ENCODE measurements at places on chromosomes 12 and 14.

- DNase-seq, result peak; percentile 50
These were observed 938 bp upstream of the MAX start for GRCh38 chr14:65103150-65103760.

- DNase-seq, result no peak
These were observed 2.1 kb upstream of the B4GALNT3 start for GRCh38 chr12:457676-458075.

- DNase-seq, result peak; percentile 55
These were observed 69.6 kb upstream of the SLCO1C1 start for GRCh38 chr12:20625531-20625930.

DNA sequence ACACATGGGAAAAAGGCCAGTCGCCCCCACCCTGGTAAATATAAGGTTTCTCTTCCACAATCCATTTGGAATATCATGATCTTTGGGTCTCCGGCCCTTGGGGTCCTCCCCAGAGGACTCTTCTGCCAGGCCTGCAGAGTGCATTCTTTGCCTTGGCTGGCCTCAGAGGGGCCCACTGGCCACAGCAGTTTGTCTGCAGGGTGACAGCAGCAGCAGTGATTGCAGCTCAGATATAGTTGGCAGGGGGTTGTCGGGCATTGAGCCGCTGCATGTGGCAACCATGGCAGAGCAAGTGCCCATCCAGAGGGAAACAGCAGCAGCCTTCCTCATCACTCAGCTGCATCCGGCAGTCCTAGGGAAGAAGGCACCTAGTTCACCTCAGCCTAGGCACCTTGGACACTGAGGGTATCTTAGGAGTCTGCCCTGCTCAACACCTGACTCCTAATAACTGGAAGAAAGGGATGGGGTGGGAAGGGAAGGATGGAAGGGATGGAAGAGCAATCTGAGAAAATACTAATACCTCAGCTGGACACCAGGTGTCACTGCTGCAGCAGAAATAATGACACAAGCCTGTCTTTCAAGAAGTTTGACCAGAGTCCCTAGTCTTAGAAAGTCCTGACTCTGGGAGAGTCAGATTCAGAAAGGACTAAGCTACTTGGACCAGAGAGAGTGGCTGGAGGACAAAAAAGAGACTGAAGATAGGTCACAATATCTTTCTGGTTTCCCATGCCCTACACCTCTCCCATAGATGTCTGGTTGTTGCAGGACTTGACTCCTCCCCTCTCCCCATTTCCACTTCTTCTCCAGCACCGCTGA lies 8.9 kb downstream of the AJUBA start:
- peak; percentile 74 for DNase-seq

DNA sequence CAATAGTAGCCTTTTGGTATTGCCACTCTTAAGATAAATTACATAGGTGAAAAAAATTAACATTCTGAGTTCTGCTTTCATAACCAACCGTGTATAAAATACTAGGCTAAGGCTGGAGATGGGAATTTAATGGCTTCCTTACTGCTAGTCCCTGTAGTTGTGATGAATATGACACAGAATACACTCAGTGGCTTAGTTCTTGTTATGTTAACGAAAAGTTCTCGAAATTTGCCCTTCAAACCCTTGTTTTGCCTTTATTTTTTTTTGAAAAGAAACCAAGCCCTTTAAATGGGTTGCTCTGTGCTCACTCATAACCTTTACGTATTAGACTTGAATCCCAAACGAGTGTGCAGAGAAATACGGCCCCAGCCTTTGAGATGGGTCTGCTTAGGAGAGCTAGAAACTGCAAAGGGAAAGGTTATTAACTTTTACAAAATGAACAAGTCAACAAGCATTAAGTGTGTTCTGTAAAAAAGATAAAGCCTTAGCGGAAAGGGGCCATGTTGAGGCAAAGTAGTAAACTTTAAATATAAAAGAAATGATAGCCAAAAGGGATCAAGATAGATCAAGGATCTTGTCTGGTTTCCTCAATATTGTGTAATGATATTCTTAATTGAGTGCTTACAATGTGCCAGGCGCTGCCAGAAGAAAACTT lies 1.7 kb downstream of the NUDT4 start:
- no peak for DNase-seq

DNA sequence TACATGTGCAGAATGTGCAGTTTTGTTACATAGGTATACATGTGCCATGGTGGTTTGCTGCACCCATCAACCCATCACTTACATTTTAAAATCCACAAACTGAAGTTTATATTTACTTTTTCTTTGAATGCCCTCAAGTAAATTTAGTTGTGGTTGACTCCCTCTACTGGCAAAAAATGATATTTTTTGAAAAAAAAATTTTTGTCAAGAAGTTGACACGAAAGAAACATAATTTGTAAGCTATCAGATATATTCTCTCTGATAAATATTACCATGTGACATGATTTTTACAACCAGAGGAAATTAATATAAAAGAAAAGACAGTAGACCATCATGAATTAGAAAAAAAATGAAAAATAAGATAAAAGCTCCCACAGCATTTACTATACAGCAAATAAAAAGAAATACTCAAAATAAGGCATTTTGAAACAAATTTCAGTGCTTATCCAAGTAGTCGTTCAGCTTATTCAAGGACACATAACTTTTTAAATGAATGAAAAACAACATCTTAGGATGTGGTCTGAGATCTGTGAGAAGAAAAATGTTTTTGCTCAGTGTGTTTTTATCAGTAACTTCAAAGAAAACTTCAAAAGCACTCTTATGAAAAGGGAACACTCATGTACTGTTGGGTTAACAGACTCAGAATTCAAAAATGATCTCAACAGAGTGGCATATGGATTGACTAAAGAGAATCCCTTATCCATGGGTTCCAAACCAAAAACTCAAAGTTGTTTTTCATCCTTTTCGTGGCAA lies 30.0 kb upstream of the GRIP1 start:
- peak; percentile 11 for DNase-seq

GRCh38 chr14:36656687-36657398 lies 4.8 kb upstream of the PAX9 start:
- DNase-seq, result no peak

GRCh38 chr14:103436533-103436932 lies 51.3 kb downstream of the MARK3 start:
- peak; percentile 46 for DNase-seq

DNA sequence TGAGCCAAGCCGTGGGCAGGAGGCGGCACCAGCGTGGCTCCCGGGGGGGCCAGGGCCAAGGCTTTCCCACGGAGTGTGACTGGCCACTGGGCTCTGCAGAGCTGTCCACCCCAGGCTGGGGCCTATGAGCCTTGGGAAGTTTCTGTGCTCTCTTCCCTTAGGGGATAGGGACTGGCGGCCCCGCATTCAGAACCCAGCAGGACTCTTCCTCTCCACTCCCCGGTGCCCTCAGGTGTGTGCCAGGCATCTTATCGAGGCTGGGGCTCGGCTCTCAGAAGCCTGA lies 17.8 kb upstream of the EIF2B2 start:
- DNase-seq, result no peak

DNA sequence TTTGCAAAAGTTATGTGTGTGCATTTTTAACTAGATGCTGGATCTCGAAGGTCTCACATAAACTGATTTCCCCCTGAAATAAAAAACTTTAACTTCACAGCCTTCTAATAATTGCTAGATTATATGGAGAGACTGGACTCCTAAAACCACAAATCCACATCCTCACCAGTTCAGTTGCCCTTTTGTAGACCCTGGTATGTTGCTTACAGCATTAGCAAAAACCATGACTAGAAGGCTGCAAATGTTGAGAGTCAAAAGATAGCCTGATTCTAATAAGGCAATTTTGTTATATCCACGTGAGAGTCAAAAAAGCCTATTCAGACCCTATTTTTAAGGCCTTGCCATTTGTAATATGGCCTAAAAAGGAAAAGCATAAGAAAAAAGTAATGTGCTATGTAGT lies 37.4 kb downstream of the RASSF8 start:
- DNase-seq, result peak; percentile 49

DNA sequence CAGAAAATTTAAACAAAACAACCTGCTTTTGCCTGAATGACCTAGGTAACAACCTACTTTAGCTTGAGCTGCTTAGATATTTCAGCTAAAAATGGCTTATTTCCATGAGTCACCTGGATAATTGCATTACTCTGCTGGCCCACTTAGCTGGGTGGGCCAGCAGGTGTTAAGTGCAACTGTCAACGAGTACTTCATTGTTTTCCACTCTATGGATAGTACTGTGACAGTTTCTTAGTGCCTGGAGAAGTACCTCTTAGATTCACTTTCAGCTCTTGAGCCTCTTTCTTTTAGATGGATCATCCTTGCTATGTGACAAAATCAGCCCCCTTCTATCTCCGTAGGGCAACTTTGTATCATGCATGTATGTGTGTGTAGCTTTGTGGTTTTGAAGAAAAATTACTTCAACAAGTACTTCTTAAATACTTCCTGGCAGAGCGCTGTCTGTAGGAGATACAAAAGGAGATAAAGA lies 368.2 kb upstream of the ATP2B1 start:
- DNase-seq, result no peak

DNA sequence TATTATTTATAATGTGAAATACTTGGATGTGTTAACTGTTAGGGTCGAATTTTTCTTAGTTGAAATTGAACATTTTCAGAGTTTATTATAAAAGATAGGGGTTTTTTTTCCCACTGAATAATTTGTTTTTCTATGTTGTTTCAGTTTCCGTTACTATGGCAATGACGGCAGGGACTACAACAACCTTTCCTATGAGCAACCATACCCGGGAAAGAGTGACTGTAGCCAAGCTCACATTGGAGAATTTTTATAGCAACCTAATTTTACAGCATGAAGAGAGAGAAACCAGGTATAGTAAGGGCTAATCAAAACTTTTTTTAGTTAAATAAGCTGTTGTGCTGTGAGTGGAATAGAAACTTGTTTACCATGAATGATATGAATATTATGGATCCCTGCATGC lies 35.1 kb upstream of the BMAL2 start:
- DNase-seq, result no peak

- DNase-seq, result no peak
These were observed 394.6 kb downstream of the C12orf75 start for GRCh38 chr12:105725054-105725453.

- no peak for DNase-seq
These were observed 160.5 kb upstream of the TRHDE start for GRCh38 chr12:72111706-72112105.

GRCh38 chr12:114611145-114612018 lies 72.6 kb downstream of the TBX3 start:
- DNase-seq, result no peak

- no peak for DNase-seq
These were observed 85.6 kb downstream of the MAP1LC3B2 start for GRCh38 chr12:116644806-116645205.

GRCh38 chr12:110498984-110499706 lies 2.8 kb downstream of the VPS29 start:
- DNase-seq, result peak; percentile 54

GRCh38 chr12:24915501-24915900 lies 33.4 kb downstream of the BCAT1 start:
- no peak for DNase-seq

DNA sequence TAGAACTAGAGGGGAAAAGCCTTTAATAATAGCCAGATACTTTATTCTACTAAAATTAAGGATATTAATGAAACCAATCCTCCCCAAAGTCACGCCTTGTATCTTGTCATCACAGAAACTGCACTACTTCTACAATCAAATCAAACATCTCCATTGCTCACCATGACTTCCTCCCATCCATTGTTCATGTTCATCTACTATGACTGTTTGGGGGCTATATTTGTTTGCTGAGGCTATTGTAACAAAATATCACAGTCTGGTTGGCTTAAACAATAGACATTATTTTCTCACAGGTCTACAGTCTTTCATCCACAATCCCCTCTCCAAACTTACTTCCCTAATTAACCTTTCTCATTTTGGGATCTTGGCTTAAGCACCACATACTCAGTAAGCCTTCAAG lies 193.6 kb upstream of the FSCB start:
- DNase-seq, result no peak

DNA sequence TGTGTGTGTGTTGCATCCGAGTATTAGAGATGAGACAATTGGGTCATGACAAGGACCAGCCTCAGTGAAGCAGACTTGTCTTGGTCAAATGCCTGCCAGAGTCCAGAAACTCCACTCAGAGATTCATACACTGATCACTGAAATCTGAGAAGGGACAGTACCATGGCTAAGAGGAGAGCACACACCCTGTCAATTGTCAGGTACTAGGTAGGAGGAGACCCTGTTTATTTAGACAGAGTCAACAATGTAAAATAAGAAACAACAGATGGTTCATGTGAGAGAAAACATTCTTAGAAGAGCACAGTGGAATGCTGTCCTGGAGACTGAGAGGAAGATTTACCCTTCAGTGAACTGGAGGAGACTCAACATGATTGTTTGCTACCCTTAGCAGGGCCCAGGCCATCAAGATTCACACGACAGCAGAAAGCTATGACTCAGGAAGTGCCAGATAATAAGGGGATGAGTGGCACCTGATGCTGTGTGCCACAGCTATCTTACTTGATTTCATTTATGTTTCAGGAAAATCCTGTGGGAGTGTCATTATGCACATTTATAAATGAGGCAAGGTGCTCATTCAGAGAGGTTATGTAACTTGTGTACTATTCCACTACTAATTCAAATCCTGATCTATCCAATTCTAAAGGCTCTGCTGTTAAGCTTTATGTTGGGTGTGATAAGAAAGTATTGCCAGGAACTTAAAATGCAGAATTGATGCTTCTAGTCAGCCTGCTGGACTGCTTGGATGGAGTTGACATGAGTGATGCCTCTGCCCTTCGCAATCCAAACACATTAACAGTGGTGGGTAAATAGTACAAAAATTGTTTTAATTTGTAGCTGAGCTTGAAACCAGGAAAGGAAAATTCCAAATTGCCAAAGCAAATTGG lies 136.6 kb upstream of the NEDD1 start:
- DNase-seq, result no peak

DNA sequence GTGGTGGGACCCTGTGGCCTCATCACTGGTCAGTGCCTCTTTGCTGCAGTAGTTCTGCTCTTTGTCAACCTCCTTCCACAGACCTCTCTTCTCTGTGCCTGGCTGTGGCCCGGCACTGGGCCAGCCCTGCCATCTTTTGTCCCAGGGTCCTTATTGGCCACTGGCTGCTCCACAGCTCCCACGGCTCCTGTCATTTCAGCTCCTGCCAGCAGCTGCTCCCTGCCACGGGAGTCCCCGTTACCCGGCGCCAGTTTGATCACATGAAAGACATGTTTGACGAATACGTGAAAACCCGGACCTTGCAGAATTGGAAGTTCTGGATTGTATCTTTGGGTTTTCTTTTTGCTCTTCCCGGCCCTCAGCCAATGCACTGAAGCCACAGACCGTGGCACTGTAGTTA lies 35.4 kb downstream of the IL31 start:
- no peak for DNase-seq

DNA sequence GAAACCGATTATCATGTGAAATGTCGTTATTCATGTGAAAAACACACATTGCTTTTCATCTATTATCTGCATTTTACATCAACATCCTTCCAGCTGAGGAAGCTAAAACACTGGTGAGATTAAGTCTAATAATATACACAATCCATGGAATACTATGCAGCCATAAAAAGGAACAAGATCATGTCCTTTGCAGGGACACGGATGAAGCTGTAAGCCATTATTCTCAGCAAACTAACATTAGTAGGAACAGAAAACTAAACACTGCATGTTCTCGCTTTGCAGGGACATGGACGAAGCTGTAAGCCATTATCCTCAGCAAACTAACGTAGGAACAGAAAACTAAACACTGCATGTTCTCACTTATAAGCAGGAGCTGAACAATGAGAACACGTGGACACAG lies 18.3 kb downstream of the KICS2 start:
- no peak for DNase-seq

GRCh38 chr12:71164568-71165197 lies 6.9 kb upstream of the TSPAN8 start:
- no peak for DNase-seq
